Umbilical cord (tissue), 2 donors: ENCODE measurements at places on chromosomes 3 and 15.

DNA sequence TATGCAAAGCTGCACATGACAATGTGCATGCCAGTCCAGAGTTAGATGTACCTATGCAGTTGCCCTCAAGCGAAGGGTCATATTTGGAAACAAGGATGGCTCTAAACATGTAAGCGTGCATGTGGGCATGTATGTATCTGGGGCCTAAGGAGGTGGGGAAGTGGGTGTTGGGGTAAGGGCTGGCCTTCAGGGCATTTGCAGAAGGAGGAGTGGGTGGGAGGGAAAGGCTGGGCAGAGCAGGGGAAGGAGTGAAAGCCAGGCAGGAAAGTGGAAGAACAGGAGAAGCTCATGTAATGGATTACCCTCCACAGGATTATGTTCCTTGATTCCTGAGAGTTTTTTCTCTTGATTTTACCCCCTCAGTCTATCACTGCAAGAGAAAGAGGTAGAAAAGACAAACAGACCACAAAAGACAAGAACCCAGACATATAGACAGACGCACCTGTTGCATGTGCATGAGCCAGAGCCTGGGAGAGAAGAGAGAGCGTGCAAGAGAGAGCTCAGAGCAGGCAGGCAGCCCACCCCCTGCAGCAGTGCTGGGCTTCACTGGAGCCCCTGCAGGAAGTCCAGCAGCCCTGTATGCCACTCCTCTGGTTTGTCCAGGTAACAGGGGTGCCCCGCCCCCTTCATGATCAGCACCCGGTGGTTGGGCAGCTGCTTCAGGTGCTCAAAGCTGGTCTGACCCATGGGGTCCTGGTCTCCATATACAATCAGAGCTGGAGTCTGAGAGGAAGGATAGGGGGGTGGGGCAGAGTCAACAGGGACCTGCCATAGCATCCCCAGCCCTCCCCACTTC, 1.8 kb upstream of the PCBP4 start:
- DNase-seq = no peak

GRCh38 chr15:98776607-98777281, 128.4 kb downstream of the IGF1R start:
- DNase-seq = peak; percentile 23

DNA sequence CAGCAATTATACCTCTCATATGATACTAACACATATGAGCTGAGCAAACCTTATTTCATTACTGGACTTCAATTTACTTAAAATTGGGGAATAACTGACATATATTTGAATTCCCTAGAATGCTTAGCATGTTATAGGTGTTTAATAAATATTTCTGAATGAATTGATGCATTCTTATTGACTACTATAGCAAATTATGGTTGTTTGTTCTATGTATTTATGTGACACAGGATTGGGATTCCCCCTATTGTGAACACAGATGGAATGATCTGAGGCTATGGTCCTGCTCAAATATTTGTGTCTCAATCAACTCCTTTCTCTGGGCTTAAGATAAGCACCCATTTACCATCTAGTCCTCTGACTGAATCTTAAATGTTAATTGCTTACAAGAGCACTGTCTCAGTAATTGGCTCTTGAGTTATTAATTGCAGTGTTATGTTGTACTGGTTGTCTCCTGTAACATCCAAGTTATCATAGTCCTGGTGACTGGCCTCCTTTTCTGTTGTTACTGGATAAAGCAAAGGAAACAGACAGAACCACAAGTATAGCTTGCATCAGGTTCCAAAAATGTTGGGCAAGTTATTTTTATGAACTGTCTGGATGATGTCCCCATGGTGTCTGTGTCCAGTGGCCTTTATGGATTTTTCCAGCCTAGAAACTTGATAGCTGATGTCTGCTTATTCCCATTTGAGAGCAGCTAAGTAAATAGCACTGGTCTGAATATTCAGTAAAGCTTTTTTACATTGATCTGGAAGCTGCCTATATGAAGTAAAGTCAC, 2.3 kb upstream of the UACA start:
- DNase-seq = no peak

GRCh38 chr3:78670746-78671145, 1097.1 kb downstream of the ROBO1 start:
- DNase-seq = no peak

DNA sequence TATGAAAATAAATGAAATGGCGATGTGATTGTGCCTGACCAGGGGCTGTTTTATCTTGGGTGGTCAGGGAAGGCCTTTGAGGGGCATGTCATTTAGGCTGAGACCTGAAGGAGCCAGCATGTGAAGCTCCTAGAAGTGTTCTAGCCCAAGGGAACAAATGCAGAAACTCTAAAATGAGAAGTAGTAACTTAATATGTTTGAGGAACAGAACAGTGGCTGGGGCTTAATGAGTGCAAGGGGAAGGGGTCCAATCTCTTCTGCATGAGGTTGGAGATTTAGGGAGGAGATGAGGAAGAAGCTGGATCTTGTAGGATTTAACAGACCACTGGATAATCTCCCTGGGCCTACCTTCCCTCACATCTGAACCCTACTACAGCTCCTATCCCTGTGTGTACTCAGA, 110.5 kb downstream of the AKAP13 start:
- DNase-seq = no peak

- no peak for DNase-seq
These were observed 691 bp upstream of the HDGFL3 start for GRCh38 chr15:83208367-83208661.

DNA sequence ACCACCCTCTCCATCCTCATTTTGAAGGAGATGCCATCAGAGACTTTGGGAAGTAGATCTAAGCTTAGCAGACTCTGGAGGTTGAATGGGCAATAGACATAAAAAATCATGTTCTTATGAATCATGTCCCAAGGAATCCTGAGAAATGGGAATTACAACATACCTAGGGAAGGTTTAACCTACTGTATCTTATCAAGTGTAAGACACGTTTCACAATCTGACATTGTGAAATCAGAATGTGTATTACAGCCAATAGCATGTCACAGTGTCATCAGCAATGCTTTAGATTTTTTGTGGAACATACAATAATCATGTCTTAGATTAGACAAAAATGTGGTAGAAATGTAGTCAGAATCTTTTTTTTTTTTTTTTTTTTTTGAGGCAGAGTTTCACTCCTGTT, 332.4 kb upstream of the TLE3 start:
- DNase-seq = peak; percentile 30

DNA sequence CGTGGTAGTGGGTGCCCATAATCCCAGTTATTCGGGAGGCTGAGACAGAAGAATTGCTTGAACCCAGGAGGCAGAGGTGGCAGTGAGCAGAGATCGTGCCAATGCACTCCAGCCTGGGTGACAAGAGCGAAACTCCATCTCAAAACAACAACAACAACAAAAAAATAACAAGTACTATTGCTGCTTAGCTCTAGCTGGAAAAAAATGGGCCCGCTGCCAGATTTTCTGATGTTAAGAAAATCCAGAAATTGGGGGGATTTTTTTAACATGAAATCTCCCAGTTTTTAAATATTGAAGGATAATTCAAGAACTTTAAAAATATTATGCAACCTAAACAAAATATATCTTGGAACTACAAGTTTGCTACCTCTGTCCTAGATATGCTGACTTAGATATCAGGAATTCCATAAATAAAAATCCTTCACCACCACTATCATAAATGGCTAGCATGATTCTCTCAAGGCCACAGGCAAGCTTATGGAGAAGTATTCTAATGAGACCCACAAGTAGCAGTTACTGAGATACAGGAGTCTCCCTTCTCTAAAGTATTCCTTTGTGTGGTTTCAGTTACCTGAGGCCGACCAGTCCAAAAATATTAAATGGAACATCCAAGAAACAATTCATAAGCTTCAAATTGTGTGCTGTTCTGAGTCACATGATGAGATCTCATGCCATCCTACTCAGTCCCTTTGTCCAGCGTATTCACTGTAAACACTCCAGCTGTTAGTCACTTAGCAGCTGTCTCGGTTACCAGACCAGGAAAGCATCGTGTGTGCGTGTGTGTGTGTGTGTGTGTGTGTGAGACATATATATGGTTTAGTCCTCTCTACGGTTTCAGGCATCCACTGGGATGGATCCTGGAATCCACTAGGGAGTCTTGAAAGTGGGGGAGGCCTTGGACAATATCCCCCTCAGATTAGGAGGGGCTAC, 277.2 kb downstream of the TBL1XR1 start:
- DNase-seq = no peak

DNA sequence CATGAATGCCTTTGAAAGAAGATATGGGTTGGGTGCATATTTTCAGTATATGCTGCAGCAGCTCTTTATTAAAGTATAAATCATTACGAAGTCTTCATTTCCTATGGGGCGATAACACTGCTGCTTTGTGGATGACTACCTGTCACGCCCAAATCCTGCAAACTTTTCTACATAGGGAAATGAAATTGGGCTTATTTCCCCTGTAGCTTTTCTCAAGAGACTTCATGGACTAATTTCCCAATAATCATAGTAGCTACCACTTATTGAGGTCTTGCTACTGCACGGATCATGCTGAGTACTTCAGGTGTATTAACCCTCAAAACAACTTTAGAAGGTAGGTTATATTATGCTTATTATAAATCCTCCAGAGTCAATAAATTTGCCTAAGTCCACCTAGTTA, 8.0 kb downstream of the TGFBR2 start:
- DNase-seq = no peak

- DNase-seq = no peak
These were observed 12.5 kb upstream of the FBLN2 start for GRCh38 chr3:13536432-13536831.

GRCh38 chr3:40152482-40153133, 156.9 kb upstream of the EIF1B start:
- DNase-seq = no peak

- DNase-seq = no peak
These were observed 61.9 kb upstream of the SLC6A1 start for GRCh38 chr3:10930666-10931040.

- no peak for DNase-seq
These were observed 47.7 kb upstream of the ANKRD28 start for GRCh38 chr3:15845475-15845874.

GRCh38 chr3:83842511-83842910, 1116.3 kb upstream of the CADM2 start:
- no peak for DNase-seq

DNA sequence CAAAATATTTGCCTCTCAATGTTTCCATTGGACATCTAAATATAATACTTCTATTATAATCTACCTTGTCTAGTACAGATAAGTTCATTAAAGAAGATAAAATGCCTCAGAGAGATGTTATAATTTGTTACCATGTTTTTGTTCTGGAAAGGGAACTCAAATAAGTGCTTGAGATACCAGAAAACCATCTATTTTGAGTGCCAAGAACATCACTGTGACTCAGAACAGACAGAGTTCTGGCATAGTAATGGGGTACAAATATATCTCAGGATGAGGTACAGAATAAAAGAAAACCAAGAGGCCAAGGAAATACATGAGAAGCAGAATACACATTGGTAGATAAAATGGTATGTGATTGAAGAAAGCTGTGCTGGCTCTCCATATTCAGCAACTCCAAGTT, 58.9 kb downstream of the IMPG2 start:
- no peak for DNase-seq

DNA sequence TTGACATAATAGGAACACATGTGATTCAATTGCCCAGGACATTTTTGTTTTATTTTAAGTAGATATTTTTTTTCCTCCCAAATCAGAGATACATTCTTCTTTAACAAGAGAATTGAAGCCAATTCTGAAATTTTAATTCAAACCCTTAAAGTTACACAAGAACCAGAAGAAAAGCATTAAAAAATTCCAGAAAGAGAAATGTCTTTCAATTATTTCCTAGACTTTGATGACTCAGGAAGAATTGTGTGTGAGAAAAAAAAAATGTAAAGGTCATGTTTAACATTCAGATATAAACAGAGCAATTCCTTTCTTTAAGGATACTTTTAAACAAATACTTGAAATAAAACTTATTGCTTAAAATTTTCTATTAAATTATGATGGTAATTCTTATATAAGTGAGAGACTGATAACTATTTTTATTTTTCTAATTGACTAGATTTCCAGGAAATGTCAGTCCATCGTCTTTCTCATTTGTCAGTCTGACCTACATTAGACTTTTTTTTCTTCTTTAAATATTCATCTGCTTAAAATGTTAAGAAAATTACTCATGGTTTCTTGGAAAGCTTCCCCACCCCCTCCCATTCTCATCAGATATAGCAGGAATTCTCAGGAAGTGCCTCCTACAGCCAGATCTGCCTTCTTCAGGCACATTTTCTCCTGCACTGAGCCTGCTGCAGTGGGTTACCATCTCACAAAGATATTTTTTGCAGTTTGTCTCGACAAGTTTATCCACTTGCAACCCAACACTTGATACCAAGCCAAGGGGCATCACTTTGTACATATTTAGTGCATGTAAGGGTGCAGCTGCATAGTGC, 261.8 kb upstream of the CBLB start:
- peak; percentile 91 for DNase-seq

GRCh38 chr15:89472785-89473256, 23.6 kb downstream of the RHCG start:
- peak; percentile 18 for DNase-seq

DNA sequence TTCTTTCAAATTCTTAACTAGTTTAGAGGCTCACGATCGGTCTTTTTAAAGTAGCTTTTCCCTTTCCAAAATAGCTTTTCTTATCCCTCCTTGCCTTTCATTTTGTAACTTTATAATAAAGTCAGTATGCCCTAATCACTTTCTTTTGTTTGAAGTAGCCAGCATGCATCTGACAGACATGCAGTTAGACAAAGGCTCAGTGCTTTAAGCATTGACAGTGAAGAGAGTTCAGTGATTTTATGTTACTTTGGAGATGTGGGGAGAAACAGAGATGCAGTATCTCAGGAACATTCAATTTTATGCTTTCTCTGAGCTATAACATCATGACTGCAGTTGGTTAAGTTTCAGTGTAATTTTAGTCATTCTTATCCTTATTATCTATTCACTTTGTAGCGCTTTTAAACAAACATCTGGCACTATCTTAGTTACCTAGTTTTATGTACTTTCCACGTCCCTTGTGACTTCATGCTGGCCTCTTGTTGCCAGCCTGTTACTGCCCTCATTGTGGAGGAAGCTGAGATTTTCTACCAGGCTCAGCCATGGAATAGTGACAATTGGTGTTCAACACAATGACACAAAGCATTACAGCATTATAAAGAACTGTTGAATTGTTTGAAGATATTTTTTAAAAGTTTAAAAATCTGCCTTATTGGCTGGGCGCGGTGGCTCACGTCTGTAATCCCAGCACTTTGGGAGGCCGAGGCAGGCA, 90.3 kb downstream of the AKAP13 start:
- no peak for DNase-seq

DNA sequence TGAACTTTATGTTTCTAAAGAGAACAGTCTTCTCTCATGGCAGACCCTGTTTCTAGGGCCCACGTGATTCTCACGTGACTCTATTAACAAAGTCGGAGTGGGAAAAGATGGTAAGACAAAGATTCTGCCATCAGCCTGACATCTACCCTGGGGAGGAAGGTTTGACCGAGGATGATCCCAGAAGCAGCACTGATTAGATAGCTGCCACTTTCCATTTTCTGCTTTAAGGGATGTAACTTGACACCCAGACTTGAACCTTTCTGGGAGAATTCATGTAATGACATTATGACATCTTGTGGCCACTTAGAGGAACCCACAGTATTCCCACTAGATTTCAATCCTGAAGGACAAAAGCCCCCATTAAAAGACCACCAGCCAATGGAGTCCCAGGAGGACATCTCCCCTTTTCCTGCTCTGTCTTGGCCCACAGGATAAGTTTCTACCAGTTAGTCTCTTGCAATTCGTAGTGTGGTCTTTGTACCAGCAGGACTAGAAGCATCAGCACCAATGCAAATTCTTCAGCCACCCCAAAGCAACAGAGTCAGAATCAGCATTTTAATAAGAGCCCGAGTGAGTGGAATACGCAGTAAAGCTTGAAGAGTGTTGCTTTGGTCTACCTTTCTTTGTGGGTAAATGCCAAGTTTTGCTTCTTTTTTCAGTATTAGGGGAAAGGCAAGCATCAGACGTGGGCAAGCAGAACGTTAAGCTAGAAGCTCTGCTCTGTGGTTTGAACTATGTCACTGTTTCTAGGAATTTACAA, 480.5 kb upstream of the PROK2 start:
- DNase-seq = peak; percentile 57
